Effector memory CD8-positive, alpha-beta T cell (primary cell): ENCODE measurements at places on chromosomes 13 and 19.

DNA sequence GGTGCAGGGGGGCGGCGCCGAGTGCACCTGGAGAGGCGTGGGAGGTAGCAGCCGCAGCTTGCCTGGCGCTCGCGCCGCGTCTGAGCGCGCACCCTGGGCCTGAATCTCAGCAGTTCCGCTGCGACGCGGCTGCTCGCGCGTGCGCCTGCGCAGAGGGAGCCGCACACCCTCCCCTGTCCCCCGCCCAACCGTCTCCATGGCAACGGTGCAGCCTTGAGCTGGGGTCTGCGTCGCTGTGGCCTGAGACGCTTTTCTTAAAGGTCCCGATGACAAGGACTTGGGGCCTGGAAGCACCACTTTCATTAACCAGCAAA lies at the start of gene PNMA8B:
Gene PNMA8B (minus strand): TSS at position 82 of the 314 bp plus-strand sequence. CDS start 402 bp downstream, outside the sequence.
- no peak for DNase-seq

GRCh38 chr13:50069261-50069660 lies 54.0 kb downstream of the KCNRG start:
- no peak for DNase-seq

GRCh38 chr13:72437458-72437857 lies 290.0 kb downstream of the MZT1 start:
- no peak for DNase-seq

DNA sequence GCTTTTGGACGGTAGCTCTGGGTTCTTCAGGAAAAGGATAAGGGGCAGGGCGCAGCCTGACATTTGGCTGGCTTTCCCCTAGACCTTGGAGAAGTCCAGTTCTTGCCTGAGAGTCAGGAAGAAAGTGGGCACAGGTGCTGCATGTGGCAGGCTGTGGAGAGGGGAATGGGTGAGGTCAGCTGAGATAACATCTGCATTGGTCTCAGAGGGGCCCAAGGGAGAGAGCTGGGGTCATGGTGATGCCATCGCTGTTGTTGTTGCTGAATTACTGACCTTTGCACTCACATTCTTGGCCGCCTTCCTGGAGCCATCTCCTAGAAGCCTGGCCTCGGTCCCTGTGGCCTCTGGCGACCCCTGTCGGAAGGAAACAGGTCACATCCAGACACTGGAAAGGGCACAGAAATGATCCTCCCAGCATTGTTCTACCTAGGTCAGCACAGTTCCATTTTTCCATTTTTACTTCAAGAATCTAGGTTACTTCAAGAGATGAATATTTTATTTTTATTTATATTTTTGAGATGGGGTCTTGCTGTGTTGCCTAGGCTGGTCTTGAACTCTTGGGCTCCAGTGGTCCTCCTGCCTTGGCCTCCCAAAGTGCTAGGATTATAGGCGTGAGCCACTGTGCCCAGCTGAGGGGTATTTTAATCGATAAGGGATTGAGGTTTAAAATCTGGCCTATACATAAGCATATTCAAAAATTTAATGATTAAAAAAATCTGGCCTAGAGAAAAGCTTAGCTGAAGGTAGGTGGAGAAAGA lies 6.5 kb upstream of the LIPE start:
- peak; percentile 62 for DNase-seq

- no peak for DNase-seq
Measured at GRCh38 chr13:94120878-94121277, 358.6 kb downstream of the DCT start.

GRCh38 chr19:14772995-14773394 lies 5.4 kb downstream of the ADGRE2 start:
- no peak for DNase-seq

- peak; percentile 33 for DNase-seq
Measured at GRCh38 chr19:16370641-16371391, 46.2 kb downstream of the KLF2 start.
